ENCODE measurements at places on chromosomes 1 and 21. TPM values are rescaled to one million over a fixed set of nuclear protein-coding genes. Genes with fewer than 3 reads are reported as not detected.

ATF3 gene
- total RNA-seq: 96.3 TPM

GRCh38 chr21:42613756-42614155, 39.7 kb upstream of the PDE9A start:
- DNase-seq: no peak
- H3K4me1 ChIP-seq: peaks cover 24% of the 10 kb centered on the region
- H3K27ac ChIP-seq: peak overlapping the region; percentile 20
- peaks cover 1% of the 10 kb centered on the region for H3K36me3 ChIP-seq
- no peaks in the 10 kb centered on the region for H3K27me3 ChIP-seq

DNA sequence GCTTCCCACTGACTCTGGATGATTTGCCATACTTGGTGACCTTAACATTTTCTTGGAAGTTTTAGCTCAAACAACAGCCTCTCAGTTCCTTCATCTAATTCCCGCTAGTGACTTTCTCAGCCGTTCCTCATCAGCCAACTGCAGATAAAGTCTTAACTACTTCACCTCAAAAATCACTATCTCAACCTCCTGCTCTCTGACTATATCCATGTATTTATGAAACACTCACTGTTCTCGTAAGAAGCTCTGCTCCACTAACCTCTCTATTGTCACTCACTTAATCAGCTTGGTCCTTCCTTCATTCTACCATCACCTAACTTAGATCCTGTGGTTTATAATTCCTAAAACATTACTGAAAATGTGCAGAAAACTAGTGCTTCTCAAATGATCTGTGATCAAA, 1551.6 kb downstream of the MRPL39 start:
- DNase-seq: no peak
- H3K27me3 ChIP-seq: no peaks in the 10 kb centered on the region
- H3K36me3 ChIP-seq: no peaks in the 10 kb centered on the region
- H3K4me1 ChIP-seq: peaks cover 4% of the 10 kb centered on the region

DNA sequence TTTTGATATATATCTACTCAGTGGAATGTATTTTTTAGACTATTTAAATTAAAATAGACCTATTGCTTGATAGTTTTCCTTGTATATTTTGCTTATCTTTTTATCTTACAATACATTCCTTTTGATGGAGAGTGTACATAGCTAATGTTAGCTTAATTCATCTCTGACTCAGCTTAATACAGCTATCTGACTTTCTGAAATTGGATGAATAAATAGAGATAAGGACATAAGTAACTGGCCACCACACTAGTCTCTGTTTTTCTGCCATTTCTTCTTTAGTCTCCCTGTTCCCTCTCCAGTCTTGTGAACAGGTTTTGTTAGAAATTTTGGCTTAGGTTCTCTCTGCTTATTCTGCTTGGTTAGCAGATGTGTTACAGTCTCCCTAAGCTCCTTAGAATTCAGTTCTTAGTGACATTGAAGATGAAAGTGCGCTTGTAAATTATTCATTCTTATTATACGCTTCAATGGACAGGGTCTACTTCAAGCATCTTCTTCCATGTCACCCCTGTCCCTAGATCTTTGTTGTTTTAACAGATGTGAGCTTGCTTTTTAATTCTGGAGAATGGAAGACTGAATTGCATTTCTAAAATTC, 59.6 kb downstream of the XPR1 start:
- no peak for DNase-seq
- no peaks in the 10 kb centered on the region for H3K4me1 ChIP-seq
- H3K4me3 ChIP-seq: no peak overlapping the region
- H3K36me3 ChIP-seq: peaks cover 10% of the 10 kb centered on the region
- no peaks in the 10 kb centered on the region for H3K27me3 ChIP-seq

DNA sequence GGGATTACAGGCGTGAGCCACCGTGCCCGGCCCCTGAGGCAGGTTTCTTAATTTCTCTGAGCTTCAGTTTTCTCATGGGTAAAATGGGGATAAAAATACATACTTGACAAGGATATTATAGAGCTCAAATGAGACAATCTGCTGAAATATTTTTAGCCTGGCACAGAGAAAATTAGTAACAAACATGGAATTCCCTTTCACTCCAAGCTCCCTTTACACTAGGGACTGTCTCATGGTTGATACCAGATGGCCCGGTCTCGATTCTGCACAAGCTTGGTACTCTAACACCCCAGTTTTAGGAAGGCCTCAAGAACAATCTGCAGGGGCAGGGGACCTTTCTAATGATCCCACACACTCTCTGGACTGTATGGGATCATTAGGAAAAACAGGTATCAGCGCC, 671.7 kb downstream of the SMYD3 start:
- peaks cover 1% of the 10 kb centered on the region for H3K36me3 ChIP-seq
- no peak for DNase-seq
- H3K4me1 ChIP-seq: no peaks in the 10 kb centered on the region
- no peaks in the 10 kb centered on the region for H3K27me3 ChIP-seq

DNA sequence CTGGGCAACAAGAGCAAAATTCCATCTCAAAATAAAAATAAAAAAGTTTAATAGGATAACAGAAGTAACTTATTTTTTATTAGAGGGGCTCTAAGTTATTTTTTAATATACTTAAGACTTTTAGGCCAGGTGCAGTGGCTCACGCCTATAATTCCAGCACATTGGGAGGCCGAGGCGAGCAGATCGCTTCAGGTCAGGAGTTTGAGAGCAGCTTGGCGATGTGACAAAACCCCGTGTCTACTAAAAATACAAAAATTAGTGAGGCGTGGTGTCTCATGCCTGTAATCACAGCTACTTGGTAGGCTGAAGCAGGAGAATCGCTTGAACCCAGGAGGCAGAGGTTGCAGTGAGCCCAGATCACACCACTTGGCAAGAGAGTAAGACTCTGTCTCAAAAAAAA, 180.5 kb upstream of the NR5A2 start:
- H3K27ac ChIP-seq: no peak overlapping the region
- no peaks in the 10 kb centered on the region for H3K36me3 ChIP-seq
- no peaks in the 10 kb centered on the region for H3K4me1 ChIP-seq
- no peak overlapping the region for H3K4me3 ChIP-seq

DNA sequence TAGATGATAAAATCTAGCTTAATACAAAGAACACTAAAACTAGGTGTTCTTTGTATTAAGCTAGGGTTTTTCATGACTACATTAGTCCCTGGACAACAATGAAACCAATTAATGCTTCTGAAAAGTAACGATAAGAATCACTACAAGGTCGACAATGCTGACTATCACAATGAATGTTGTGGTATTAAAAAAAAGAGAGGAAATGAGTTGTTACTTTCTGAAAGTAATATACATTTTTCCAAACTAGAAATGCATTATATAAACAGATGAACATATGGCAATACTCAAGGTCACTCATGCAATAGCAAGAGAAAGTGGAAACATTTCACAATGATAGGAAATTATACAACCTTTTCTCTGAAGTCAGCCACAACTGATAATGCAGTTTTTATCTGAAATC, 19.0 kb downstream of the DPH5 start:
- H3K4me3 ChIP-seq: no peak overlapping the region
- H3K27me3 ChIP-seq: no peaks in the 10 kb centered on the region
- peak overlapping the region; percentile 71 for H3K27ac ChIP-seq
- peaks cover 54% of the 10 kb centered on the region for H3K4me1 ChIP-seq
- H3K36me3 ChIP-seq: peaks cover 36% of the 10 kb centered on the region

- H3K4me1 ChIP-seq: no peaks in the 10 kb centered on the region
- H3K27me3 ChIP-seq: no peaks in the 10 kb centered on the region
- no peak overlapping the region for H3K27ac ChIP-seq
- H3K36me3 ChIP-seq: no peaks in the 10 kb centered on the region
These were observed 335.9 kb upstream of the DPYD start for GRCh38 chr1:98256700-98257099.

DNA sequence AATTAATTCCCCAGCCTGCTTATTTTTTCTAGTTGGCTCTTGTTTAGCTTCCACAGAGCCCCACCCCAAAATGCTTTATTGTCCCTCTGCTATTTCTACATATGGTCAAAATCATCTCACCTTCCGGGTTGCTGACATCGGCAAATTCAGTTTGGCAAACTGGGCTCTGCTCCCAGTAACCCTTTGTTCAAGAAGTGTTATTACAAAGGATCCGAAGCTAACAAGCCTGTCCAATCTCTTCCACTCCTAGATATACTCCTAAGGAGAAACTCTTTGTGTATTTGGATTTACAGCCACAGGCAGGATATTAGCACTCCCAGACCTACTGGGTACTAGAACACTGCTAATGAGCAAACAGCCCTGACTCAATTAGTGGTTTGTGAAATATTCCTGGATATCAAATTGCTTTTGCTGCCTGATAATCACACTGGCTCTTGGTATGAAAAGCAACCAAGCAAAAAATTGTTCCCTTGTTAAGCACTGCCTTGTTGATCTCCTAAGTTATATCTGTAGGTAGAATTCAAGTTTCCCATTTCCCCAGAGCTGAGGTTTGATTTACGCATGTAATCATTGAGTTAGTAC, 4.0 kb downstream of the JUN start:
- H3K36me3 ChIP-seq: peaks cover 11% of the 10 kb centered on the region
- H3K4me3 ChIP-seq: no peak overlapping the region
- DNase-seq: no peak
